ENCODE measurements at places on chromosomes 11 and 22.

DNA sequence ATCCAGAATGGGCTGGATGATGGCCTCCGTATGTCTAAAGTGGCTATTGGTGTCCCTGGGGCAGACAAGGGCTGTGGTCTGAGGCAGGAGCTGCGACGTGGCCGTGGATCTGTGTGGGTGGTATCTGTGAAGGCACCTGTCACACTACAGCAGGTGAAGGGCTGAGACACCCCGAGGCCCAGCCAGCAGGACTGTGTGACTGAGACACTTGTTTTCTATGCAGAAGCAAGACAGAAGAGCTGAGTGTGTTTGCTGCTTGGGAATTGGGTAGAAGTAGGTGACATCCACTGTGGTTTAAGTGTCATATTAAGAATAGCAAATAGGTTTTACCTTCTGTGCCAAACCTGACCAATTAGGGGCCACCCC is 35.0 kb downstream of the AMPD3 start:
- no peak for DNase-seq

DNA sequence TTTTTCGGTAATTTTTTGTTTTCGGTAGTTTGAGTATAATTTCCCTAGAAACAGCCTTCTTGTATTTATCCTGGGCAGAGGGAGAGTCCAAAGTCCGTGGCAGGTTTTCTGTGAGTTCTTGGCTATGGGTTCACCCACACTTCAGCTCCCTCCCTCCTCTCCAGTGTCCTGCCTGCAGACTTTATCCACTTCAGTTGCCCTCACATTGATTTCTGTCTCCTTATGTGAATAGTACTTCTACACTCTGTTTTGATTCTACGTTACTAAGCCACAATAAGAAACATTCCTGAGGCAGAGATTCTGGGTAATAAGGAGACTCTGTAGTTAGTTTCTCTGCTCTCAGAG is 868.6 kb downstream of the METTL15 start:
- DNase-seq, result no peak

GRCh38 chr11:64760759-64761420 is 1.1 kb upstream of the PYGM start:
- no peak for DNase-seq

- no peak for DNase-seq
Measured at GRCh38 chr22:30538280-30538679, 8.3 kb downstream of the SEC14L6 start.

- no peak for DNase-seq
Measured at GRCh38 chr22:38953577-38954413, 3.6 kb upstream of the APOBEC3A start.

DNA sequence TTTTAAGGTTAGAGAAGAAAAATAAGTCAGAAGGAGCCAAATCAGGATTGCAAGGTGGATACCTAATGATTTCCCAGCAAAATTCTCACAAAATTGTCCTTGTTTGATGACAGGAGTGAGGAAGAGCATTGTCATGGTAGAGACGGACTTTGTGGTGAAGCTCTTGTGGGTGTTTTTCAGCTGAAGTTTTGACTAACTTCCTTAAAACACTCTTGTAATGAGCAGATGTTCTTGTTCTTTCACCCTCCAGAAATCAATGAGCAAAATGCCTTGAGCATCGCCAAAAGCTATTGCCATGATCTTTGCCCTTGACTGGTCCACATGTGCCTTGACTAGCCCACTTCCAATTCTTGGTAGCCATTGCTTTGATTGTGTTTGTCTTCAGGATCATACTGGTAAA is 20.0 kb downstream of the CALCB start:
- no peak for DNase-seq

- no peak for DNase-seq
Measured at GRCh38 chr22:39207141-39208012, 37.4 kb downstream of the PDGFB start.

DNA sequence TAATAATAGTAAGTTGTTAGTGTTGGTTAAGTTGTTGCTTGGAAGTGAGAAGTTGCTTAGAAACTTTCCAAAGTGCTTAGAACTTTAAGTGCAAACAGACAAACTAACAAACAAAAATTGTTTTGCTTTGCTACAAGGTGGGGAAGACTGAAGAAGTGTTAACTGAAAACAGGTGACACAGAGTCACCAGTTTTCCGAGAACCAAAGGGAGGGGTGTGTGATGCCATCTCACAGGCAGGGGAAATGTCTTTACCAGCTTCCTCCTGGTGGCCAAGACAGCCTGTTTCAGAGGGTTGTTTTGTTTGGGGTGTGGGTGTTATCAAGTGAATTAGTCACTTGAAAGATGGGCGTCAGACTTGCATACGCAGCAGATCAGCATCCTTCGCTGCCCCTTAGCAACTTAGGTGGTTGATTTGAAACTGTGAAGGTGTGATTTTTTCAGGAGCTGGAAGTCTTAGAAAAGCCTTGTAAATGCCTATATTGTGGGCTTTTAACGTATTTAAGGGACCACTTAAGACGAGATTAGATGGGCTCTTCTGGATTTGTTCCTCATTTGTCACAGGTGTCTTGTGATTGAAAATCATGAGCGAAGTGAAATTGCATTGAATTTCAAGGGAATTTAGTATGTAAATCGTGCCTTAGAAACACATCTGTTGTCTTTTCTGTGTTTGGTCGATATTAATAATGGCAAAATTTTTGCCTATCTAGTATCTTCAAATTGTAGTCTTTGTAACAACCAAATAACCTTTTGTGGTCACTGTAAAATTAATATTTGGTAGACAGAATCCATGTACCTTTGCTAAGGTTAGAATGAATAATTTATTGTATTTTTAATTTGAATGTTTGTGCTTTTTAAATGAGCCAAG is 2.7 kb downstream of the NEAT1 start:
- DNase-seq, result no peak

DNA sequence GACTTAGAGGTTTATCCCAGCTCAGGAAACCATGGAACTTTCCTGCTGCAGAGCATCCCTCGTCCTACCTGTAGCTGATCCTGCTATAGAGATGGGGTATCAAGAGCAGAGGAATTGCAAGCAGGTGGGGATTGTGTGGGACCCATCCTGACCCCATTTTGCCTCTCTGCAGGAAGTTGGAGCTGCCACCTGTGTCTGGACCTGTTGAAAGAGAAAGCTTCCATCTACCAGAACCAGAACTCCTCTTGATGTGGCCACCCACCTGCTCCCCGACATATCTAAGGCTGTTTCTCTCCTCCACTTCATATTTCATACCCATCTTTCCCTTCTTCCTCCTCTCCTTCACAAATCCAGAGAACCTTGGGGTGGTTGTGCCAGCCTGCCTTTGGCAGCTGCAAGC is 3.0 kb upstream of the TIGD3 start:
- DNase-seq, result no peak

DNA sequence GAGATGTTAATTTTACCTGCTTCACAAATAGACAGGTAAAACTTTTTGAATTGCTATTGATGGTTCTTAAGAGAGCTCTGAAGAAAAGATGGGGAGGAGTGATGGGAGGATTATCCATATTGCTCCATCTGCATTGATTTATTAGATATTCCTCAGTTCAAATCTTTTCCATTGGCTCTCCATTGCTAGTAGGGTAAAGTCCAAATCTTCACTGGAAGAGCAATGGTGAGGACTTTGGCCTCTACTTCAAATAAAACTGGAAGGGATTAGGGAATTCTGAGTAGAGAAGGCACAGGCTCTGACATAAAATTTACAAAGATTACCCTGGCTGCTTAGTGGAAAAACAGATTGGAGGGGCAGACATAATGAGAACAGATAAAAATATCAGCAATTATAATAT is 1024.1 kb downstream of the LRRC4C start:
- no peak for DNase-seq

DNA sequence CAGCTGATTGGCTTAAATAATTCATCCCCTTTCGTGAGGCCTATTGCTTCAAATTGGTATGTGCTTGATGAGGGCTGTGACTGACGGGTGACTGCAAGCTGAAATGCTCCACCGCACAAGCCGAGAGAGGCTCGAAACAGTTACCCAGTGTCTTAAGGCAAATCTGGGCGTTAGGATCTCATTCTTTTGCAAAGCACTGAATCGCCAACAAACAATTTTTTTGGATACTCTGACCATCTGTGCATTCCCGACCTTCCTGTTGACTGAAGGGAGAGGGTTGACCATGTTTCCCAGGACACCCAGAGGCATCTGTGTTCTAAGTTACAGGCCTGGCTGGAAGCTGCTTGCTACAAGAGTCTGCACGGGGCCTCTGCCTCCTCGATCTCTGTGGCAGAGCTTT is 32.1 kb downstream of the CACNG2 start:
- no peak for DNase-seq

DNA sequence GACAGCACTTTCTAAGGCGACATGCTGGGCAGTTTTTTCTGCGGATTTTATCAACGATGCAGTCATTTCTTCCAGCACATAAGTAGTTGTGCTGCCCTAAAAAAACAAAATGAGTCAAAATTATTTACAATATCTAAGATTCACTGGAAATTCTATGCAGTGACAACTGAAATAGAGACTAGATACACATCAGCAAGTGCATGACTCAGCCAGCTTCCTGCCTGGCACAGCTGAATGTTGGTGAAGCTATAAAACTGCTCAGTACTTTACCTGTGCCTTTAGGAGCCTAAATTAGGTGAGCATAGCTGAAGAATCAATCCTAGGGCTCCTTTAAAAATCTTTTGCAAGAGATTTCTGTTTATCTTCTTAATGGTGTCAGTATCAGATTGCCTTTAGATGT is 37.8 kb downstream of the PGR start:
- DNase-seq, result peak; percentile 21

DNA sequence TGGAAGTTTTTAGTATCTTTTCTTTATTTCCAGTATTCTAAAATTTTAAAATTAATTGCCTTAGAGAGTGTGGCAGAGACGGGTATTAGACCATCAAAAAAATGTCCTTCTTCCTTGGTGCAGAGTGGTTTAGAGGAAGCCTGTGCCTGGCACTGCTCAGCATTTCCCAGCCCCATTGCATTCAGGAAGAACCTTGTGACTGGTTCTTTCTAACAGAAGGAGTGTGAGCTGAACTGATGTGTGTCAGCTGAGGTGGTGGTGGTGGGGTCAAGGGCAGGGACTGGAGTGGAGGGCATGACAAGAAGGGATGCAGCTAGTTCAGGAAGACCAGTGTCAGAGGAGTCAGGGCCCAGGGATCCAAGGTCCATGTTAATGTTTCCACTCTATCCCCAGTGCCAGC is 58.7 kb upstream of the FDX1 start:
- DNase-seq, result no peak

DNA sequence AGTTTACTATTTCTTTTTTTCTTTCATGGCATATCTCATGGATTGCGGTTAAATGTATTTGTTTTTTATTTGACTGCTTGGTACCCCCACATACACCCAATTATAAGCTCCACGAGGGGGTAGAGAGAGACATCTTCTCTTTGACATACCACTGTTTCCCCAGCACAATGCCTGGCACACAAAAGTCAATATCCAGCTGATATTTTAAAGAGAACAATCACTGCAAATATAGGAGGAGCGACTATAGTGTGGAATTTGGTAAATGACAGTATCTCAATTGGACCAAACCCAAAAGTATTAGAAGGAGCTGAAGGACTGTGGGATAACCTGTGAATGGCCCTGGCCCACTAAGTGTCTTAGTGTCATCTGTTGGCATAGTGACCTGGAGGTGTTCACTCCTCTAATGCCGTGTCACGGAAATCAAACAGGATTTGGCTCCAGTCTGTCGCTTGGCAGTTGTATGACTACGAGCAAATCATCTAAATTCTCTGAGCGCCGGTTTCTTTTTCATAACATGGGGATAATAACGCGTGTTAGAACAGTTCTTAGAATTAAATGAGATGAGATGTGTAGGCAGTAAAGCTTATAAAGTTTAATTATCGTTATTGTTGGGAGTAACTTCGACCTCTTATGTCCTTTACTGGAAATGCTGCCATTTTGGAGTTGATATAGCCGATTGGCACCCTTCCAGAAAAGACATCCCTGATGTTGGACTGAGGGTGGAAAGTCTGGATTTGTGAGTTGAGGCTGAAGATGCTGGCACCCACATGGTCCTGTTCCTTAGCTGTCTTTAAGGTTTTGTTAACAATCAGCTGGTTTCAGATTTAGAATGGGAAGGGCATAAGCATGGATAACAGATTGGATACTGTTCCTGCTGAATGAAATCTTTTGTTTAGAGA is 144.5 kb downstream of the DBX1 start:
- no peak for DNase-seq

DNA sequence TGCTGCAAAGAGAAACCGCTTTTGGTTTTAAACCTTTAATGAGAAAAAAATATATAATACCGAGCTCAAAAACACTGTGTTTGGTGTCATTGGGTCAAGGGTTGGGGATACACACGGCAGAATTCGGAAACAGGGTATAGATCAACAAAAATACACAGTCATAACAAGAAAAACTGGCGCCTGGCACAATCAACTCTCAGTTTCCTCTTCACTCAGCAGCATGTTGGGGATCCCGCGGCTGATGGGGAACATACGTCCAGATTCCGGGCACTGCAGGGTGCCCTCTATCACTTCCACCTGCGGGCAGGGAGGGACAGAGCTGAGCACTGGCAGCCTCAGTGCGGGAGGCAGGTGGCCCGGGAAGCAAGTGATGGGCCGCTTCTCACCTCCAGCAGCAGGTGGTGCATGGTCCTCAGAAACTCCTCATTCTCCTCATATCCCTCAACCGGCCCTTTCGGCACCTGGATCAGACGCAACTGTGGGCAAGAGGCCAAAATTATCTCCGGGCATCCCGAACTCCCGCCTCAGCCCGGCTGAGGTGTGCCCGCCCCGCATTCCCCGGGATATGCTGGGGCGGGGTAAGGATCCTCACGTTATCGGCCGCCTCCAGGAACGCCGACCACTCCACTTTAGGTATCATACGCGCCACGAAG is 561 bp downstream of the TRMT112 start:
- peak; percentile 31 for DNase-seq

DNA sequence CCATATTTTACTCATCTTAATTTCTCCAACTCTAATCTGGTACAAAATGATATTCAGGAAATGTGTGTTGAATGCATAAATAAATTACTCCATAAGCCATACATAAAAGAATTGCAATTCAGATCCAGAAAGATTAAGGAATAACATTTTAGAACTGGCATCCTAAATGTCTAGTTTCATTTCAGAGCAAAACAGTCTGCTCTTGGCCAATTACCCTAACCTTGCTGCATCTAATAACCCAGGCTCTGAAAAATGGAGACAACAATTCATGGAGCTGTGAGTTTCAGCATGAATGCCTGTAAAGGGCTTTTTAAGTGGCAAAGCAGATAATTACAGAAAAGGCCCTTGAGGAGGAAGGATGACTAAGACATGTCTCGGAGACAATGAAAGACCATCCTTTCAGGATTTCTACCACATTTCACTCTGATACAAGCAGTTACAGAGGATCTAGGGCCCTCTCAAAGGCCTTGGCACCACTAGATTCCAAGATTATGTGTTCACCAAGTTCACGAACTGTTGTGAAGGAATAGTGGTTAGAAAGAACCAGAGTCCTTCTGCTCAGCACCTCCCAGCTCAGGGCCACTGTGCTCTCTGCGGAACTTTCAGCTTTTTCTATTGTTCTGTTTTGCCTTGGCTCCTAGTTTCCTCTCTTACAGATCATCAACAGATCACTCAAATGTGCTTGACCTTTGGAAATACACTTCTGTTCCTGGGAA is 157.6 kb upstream of the BLID start:
- no peak for DNase-seq

- no peak for DNase-seq
Measured at GRCh38 chr11:96218901-96219300, 124.1 kb downstream of the MAML2 start.

- no peak for DNase-seq
Measured at GRCh38 chr22:46777609-46777970, 15.1 kb downstream of the TBC1D22A start.

GRCh38 chr11:44943118-44943517 is 7.6 kb downstream of the TP53I11 start:
- no peak for DNase-seq
